ENCODE measurements at places on chromosomes 12 and 14.

DNA sequence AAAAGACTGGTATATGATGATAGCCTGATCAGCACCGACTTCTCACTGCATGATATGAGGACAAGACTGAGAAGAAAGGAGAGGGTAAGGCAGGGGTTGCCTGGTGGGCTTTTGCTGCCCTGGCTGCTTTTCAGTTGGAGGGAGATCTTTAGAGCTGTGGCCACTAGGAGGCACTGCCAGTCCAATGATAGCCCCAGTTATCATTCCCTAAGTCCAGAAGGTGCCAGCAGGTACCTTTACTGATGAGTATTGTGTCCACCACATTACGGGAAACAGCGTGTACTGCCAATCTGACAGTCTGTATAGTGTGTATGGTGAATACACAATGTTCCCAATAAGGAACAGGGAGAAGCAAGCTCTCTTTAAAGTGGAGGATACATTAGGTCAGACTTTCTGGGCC lies 55.8 kb upstream of the CCDC175 start:
- DNase-seq, result no peak

GRCh38 chr14:58298477-58299400 lies at the start of gene ARID4A:
Gene ARID4A (plus strand): TSS chr14:58298555. CDS start chr14:58299855, 1,300 bp downstream.
- DNase-seq, result no peak

GRCh38 chr14:81062816-81063215 lies 107.4 kb downstream of the TSHR start:
- peak; percentile 66 for DNase-seq

DNA sequence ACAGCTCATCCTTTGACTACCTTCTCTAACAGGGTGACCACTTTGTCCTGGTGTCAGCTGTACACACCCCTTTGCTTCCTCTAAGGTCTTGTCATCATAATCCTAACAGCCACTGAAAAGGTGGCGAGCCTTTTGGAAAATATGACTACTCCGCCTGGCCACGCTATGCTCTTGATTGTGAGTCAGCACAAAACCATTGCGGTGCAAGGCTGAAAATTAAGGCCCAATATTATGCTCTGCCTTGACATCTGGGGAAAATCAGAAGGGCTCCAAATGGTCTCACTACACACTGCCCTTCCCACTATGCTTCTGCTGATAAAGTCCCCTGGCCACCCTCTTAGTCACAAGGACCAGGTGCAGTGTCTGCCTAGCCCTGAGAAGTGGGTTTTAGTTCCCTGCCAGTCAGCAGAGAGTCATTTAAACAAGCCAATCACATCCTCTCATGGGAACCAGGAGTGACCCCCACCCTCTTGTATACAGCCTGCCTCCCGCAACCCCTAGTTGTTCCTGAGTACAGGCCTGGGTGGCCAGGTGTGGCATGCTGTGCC lies 34.3 kb downstream of the FGD6 start:
- no peak for DNase-seq

DNA sequence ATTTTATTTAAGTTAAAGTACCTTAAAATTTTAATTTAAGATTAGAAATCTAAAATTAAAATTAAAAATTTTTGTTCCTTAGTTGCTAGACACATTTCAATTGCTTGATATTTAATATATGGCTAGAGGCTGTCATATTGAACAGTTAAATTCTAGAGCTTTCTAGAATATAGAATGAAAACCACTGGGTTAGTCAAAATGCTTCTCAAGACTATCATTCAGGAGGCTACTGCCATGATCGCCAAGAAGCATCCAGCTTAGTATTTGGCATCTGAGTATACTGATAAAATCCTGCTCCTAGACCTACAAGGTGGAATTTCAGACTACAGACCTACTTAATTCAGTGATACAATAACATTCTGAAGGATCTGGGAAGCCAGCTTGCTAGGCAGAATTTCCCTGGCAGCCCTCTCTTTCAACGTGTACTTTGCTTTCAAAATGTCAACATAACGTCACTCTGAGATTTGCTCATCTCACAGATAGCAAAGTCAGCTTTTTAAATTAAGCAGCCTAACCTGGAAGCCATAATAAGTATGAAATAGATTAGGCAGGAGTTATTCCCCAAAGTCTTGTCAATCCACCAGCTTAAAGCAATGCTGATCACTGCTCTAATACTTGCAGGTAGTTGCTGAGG lies 525.8 kb downstream of the FSCB start:
- no peak for DNase-seq

DNA sequence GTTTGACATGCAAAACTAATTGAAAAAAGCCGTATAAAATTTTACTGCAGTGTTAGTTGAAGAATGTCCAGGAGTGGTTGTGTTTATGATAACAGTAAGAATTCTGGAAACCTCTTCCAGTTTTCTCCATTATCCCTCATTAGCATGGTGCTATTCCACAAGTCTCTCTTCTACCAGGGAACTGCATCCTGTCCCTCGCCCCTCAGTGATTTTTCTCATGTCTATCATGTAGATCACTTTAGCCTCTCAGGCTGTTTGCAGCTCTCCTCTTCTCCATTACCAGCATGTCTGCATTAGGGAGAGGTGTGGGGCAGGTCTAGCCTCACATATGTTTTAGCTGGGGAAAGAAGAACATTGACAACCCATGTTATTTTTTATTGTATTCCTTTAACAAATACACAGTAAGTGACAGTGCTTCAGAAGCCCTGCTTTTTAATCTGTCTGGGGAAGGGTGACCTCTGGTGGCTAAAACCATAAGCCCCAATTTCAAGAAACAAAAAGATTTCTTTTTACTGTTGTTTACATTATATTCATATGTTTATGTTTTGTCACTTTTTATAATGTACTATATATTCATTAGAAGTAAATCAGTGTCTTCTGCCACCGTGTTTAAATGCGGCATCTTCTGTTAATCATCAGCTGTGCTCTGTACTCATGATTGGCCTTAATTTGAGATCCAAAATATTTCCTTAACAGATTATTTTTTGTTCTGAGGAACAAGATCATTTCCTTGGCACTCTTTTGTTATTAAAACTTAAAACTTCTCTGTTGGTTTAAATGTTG lies 70.7 kb downstream of the RASSF8 start:
- DNase-seq, result peak; percentile 6

DNA sequence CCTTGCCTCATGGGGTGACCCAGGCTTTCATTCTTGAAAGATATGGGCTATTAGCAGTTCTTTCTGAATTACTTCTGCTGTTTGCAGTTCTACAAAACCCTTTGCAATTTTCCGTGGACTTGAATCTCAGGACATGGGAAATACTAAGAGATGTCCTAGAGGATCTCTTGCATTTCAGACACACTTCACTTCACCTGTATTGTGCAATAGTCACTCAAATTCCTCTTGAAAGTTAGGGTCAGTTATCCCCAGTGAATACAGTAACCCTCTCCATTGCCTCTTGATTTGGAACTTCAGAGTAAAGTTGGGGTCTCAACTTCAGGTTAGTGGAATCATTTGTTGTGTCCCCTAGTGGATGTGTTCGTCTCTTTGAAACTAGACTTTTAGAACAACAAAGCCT lies 31.8 kb downstream of the YLPM1 start:
- DNase-seq, result no peak

DNA sequence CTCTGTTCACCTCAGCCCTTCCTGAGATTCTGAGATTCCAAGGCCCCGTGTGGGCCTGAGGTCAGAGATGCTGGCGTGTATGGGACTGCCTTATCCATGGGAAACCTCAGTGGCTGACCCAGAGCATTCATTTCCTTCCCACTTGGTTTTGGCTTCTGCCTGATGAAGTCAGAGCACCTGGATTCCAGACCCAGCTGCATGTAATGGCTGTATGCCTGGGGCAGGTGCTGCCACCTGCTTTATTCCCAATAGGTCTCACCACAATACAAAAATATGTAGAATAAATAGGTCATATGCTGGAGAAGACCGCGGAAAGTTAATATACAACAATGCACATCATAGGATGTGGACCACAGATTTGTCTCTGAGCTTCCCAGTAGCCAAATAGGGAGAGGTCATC lies 25.6 kb downstream of the FIGNL2 start:
- no peak for DNase-seq

DNA sequence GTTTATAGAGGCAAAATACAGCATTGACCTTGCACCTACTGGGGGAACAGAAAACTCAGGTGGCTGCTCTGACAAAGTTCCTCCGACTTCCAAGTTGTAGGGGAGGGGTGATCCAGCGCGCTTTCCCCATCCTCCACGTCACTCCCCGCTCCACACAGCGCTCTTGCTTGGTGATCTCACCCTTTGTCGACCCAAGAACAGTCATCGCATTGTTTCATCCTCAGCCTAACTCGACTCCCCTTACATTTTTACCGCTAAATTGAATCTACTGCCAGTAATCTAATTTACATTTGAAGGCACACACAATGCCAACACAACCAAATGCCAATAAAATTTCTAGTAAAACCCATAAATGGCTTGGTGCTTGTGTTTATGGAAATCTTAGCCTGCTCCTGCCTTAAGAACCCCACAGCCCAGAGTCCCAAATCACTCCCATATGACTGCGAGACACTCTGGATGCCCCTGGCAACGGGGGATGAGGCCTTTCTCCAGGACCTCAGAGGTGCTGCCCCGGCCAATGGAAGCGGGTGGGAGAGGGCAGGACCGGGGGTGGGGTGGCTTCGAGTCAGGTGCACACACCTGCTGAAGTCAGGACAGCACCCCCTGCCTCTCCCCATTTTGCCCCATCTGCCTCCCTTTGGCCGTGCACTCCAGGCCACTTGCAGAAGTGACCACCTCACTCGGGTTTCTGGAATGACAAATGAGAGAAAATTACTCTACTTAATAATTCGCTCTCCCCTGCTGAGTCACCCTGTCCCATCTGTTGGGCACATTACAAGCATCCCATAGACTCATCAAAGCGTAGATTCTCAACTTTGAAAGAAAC lies 98.2 kb upstream of the GSC start:
- no peak for DNase-seq
